ENCODE measurements at places on chromosomes 3 and 15. TPM values are rescaled to one million over a fixed set of nuclear protein-coding genes. Genes with fewer than 3 reads are reported as not detected.
A peak's percentile ranks its signal among the peaks of the same experiment; 100 is the strongest.

DNA sequence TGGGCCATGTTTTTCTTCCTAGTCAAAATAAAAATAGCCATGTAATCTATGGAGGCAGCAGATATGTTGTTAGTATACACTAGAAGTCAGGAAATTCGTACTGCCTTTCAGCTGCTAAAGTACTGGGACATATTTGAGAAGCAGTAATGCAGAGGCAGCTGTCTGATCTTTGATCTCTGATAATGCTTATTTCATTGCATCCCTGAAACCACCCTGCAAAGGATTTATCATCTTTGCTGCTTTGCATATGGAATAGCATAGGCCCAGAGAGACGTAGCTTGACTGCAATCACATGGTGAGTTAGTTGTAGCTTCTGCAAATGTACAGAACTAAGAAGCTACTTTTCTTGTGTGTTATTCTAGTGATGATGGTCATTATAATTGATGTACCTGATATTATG lies 52.4 kb downstream of the RBM6 start:
- no peak for DNase-seq

DNA sequence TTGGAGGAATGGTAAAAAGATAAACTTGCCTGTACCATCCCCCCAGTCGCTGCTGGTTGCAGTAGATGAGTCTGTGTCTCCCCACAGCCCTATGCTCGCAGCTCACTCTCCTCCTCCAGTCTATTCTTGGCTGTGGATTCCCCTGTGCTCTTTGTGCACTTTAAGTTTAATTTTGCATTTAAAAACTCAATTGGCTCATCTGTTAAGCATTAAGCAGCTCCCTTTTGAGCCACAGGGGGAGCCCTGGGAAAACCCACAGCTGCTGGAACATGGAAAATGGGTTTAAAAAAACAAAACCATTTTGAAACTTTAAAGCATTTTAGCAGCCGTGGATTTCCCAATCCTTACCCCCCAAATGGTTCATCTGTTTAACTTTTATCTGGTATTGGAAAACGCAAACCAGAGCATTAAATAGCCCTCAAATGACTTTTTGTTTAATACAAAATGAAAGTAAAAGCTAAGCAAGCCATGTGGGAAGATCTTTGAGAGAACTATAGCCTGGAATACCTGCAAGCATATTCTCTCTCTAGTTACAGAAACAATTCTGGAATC lies 536.9 kb downstream of the ZIC1 start:
- peak; percentile 25 for DNase-seq

DNA sequence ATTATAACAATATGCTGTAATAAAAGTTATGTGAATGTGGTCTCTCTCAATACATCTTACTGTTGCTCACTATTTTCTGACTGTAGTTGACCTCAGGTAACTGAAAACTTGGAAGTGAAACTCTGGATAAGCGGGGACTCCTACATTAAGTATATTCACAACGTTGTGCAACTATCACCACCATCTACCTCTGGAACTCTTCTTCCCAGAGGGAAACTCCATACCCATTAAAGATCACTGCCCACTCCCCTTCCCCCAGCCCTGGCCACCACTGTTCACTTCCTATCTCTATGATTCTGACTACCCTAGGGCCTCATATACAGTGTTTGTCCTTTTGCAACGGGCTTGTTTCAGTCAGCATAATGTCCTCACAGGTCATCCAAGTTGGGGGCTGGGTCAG lies 20.7 kb downstream of the SLCO3A1 start:
- no peak for DNase-seq

KBTBD13 gene
- total RNA-seq = not detected

PLXND1 gene
- 50.4 TPM for total RNA-seq
